ENCODE measurements at places on chromosomes 5 and 9.
A peak's percentile ranks its signal among the peaks of the same experiment; 100 is the strongest.

- no peak for DNase-seq
Measured at GRCh38 chr5:5372930-5373329, 49.5 kb upstream of the ICE1 start.

DNA sequence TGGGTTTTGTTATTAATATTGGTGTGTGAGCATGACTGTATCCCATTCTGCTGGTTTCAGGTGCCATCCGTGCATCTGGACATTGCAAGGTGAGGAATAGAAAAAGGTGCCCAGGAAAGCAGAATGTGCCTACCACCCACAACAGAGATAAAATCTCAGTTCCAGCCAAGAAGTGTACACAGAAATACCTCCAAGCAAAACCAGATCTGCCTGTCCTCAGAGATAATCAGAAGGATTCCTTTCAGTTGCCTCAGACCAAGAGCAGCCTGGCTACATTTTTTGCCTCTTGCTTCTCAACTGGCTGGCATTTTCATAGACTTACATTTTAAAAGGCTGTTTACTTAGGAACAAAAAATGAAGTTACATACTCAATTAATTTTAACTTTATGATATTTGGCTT, 12.1 kb upstream of the ABLIM3 start:
- DNase-seq, result peak; percentile 47

DNA sequence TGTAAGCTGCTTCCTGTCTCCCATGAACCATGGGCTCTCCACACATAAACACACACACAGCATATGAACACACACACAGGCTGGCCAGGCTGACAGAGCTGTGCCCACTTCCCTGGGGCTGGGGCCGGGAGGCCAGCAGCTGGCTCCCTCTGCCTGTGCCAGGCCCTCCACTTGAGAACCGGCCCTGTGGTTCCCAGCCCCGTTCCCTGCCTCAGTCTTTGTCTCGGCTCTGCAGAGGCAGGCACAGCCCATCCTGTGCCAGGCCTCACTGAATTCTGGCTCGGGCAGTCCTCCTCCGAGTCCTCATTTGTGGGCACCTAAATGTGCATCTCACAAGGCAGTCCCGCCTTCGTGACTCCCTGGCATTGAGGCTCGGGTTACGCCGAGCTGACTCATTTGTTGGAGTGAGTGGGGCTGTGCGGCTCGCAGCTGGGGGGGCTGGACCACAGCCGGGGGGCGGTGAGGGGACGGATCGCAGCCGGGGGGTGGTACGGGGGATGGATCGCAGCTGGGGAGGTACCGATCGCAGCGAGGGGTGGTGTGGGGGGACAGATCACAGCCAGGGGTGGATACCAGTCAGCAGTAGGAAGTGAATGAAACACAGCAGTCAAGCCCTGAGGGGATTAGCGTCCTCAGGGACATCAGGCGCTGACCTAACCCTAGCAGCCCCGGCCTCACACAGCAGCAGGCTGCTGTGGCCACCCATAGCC, 72.3 kb downstream of the PSMB7 start:
- peak; percentile 89 for DNase-seq

DNA sequence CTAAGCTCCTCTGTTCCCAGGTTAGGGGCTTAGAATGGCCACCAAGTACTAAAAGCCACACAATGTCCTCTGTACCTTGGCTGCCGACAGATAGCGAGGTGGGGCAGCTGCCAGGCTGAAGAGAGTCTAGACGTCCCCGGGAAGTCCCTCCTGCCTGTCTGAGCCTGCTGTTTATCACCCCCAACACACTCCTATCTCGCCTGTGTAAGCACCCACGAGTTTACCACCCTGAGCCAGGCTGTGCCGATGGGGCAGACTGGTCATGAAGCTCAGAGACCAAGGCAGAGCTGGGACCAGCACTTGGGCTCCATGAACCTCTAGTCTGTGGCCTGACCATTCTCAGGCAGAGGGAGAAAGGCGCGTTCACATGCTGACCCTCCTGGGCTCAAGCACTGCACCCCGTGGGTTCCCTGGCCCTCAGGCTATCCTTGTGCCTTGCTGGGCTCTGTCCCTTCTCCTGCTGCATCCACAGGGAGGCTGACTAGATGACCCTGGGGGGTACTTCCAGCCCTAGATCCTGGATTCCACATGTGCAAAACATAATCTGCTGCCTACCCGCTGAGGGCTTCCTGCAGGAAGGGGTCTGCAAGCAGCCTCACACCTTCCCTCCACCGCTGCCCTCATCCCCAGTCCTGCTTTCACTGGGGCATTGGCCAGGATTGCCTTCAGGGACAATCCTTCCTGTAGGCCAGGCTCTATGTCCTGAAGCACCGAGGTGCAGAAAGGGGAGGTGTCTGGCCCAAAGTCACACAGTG, 18.6 kb upstream of the SLC25A51 start:
- no peak for DNase-seq

GRCh38 chr9:27771803-27772545, 198.7 kb upstream of the C9orf72 start:
- DNase-seq, result no peak

- DNase-seq, result no peak
Measured at GRCh38 chr5:54829102-54829501, 156.3 kb downstream of the ESM1 start.

DNA sequence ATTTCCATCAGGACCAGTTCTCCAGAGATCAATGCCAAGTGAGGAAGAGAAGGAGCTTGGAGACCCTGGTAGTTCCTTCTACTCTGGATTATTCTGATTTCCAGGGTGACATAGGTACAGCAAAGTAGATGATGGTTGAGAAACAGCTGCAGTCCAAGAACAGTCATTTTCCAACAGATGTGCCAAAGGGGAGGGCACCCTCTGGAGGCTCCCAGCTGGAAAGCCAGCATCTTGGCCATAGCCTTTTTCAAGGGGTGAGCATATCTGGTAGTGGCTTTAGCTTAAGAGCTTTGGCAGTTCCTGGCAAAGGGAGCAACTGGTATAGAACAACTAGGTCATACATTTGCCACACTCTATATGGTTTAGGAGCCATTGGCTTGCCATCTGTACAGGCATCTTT, 492.7 kb downstream of the RASEF start:
- peak; percentile 8 for DNase-seq

GRCh38 chr5:59246882-59247281, 646.6 kb downstream of the PDE4D start:
- no peak for DNase-seq

GRCh38 chr5:148586796-148587195, 67.5 kb downstream of the HTR4 start:
- DNase-seq, result no peak

DNA sequence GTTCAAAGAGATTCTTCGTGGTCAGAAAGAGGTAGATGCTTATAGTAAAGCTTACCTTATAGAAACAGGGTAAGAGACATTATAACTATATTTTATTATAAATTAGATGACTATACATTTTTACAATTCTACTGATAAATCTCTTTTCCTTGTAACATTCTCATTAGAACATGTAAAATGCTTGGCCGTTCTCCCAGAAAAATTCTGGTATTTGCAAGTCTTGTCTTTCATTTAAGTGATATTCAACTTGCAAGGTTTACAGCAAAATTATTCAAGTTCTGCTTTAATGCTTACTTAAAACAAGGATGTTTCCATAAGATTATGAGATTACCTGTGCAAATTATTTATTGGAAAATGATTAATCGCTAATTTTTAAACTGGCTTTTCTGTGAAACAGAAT, 41.3 kb upstream of the CDH18 start:
- DNase-seq, result no peak

GRCh38 chr5:122947772-122948171, 88.8 kb downstream of the PPIC start:
- no peak for DNase-seq

- no peak for DNase-seq
Measured at GRCh38 chr9:10032166-10032565, 580.6 kb downstream of the PTPRD start.

DNA sequence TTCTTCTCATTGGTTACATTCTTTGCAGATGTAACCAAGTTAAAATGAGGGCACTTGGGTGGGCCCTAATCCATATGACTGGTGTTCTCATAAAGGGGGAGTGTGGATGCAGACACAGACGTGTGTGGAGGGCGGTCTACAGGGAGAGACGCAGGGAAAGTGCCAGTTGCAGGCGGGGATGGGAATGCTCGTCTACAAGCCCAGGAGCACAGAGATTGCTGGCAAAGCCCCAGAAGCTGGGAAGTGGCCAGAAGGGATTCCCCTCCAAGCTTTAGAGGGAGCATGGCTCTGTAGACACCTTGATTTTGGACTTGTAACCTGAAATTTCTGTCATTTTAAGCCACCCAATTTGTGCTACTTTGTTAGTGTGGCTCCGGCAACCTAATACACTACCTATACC, 96.8 kb upstream of the CTSL start:
- DNase-seq, result no peak

- peak; percentile 81 for DNase-seq
Measured at GRCh38 chr5:172910828-172911627, 48.2 kb upstream of the RPL26L1 start.

DNA sequence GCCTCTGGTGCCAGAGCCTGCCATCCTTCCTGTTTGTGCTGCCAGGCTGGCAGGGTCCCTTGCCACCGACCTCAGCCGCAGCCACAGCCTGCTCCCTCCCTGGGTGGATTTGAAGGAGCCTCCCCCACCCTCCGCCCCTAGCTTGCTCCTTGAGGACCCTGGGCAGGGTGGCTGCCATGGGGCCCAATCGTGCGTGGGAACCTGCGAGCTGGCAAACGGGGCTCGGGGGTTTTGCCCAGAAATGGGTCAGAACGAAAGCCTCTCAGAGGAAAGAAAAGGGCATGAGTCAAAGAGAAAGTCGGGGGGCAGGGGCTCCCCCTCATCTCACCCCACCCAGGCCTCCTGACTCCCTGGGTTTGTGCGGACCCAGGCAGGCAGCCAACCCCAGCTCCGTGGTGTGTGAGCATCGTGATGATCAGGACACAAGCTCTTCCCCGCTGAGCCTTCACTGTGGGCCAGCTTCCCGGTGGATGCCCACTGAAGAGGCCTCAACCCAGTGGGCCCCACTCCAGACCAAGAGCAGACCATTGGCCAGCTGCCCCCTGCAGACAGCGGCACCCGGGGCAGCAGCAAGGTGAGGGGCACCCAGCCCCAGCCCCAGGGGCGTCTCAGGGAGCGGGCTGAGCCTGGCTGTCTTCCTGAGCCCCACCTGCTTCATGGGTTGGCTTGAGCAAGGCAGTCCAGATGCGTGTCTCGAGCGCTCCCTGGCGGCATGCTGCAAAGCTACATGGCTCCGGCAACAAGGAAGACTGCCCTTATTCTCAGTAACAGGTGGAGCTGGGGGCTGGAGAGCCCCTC, 3.0 kb upstream of the FUT7 start:
- peak; percentile 75 for DNase-seq

GRCh38 chr5:38528162-38528703, 28.2 kb downstream of the LIFR start:
- DNase-seq, result no peak

- DNase-seq, result peak; percentile 34
Measured at GRCh38 chr9:136975644-136976043, 1.7 kb upstream of the PTGDS start.

- DNase-seq, result no peak
Measured at GRCh38 chr5:50749873-50750272, 83.4 kb downstream of the PARP8 start.

GRCh38 chr9:80020530-80020929, 448.8 kb downstream of the TLE4 start:
- no peak for DNase-seq

GRCh38 chr9:4263591-4263990, 36.3 kb downstream of the GLIS3 start:
- DNase-seq, result no peak

GRCh38 chr5:17713301-17713700, 79.0 kb downstream of the TAF11L14 start:
- DNase-seq, result no peak

DNA sequence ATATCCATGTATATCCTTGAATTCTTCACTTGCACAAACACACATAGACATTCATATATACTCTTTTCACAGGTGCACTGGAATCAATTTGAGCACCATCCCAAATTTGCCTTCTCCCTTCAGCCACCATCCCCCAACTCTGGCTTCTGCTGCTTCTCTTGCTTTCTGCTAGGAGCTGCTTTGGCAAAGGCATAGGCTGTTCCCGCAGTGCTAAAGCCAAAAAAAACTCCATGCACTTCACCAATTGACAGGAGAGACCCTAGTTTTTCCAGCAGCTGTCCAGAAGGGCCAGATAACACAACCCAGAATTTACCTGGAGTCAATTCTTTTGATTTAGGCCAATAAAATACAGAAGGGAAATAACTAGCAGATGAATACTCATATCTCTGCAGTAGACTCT, 251.3 kb downstream of the NR2F1-AS1 start:
- no peak for DNase-seq

DNA sequence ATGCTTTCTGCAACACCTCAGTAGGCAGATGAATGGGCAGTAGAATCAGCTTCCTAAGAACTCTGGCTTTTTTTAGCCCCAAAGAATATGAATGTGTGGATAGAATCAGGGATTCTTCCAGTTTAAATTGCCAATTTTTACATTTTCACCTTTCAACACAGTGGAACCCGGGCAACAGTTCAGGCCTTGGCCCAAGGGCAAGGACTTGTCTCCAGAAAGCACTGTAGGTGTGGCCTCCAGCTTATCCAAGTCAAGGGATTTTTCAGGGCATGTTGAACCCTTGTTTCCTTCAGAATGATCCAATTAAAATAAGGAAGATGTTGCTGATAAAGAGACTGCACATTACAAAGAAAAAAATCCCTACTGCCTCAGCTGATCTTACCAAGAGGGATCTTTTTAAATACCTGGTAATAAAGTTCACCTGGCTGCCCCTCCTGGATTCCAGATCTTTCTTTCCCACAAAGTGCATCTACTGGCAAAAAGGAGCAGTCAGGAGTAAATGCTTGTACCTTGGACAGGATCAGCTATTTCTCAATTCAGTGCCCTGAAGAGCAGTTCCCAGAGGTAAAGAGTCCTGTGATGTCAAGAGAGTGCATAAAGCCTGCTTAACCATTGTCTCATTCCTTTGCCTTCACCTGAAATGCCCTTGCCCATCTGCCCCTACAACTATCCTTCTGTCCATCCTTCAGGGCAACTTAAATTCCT, 80.1 kb upstream of the PLPP6 start:
- DNase-seq, result no peak

- DNase-seq, result no peak
Measured at GRCh38 chr5:66415208-66415607, 181.0 kb upstream of the MAST4 start.

DNA sequence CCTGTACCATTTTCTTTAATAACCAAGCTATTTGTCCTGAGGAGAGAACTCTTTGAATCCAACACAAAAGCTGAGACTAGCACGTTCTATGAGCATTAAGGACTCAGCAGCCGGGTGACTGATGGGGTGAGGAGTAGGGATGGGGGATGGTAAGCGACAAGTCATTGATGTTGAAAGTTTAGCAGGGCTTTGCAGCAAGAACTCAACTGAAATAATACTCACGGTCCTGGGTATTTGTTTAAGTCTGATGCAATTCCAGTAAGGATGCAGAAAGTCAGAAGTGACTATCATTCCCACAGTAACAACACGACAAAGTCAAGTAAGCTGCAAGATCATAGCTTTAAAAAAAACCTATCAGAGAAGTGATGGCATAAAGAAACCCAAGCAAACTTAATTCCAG, 131.1 kb downstream of the ACTL7B start:
- peak; percentile 52 for DNase-seq

DNA sequence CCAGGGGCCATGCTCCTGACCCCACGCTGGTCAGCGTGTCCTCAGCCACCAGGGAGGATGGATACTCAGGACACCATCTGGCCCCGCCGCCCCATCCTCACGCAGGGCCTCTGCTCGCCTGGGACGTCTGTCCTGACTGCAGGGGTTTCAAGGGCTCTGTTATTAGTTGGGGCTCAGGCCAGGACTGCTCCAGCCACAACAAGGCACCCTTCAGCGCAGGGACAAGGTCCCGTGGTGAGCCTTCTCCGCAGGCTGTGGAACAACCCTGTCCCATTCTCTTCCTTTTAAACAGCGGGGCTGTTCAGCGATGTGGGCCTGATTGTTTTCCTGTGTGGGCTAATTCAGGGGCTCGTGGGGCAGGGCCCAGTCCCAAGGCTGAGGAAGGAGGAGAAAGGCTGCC, 61.6 kb downstream of the SEMA4D start:
- DNase-seq, result no peak

All from AG10803 (cell line).